Stimulated activated CD8-positive, alpha-beta memory T cell treated with anti-CD3 and anti-CD28 coated beads, Interleukin-4, amount 100 ng/mL, for 1 hour (primary cell): ENCODE measurements at places on chromosomes 12 and 14.
A peak's percentile ranks its signal among the peaks of the same experiment; 100 is the strongest.

- no peak for DNase-seq
Measured at GRCh38 chr14:41350476-41350875, 256.2 kb upstream of the LRFN5 start.

GRCh38 chr12:97167598-97167997, 260.5 kb downstream of the NEDD1 start:
- DNase-seq: no peak

DNA sequence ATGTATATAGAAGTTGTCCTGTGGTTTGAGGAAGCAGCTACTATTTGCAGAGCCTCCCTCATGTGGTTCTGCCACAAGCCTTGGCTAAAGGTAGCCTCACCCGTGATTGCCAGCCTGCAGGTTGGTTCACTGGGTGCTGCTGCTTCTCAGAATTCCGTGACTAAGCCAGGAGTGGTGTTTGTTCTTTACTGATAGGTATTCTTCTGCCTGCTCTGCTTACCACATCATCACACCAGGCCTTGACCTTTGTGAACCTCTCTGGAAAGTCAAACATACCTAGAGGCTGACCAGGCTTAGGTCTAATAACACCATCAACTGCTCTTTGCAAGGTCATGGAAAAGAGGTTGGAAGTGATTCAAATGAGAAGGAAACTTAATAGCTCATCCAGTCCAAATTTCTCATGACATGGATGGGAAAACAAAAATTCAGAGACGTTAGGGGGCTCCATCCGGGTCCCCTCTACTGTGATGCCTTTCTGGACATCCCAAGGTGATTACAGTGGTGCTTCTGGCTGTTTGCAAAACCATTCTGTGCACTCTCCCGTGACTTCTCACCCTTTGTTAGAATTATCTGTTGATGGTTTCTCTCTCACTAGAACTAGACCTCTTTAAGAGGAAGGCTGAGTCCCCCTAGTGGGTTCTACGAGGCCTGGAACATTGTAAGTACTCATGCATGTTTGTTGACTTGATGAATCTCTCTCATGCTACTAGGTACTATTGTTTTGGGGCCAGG, 8.5 kb upstream of the SOCS2 start:
- DNase-seq: no peak

DNA sequence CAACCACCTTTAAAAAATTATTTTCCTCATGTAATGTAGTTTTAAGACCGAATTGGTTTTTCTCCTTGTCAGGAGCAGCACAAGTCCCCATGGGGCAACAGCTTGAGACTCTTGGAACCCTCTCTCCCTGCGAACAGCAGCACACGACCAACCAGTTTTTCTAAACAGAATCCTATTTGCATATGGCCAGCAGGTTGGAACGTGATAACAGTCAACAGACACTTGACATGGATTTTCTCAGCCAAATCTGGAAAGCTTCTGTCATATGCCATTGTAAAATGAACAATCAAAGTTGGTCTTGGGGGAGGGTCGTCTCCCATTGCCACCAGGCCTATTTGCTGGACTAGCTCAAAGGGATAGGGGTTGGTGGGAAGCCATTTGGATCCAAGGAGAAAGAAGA, 1915.0 kb upstream of the FLRT2 start:
- no peak for DNase-seq

DNA sequence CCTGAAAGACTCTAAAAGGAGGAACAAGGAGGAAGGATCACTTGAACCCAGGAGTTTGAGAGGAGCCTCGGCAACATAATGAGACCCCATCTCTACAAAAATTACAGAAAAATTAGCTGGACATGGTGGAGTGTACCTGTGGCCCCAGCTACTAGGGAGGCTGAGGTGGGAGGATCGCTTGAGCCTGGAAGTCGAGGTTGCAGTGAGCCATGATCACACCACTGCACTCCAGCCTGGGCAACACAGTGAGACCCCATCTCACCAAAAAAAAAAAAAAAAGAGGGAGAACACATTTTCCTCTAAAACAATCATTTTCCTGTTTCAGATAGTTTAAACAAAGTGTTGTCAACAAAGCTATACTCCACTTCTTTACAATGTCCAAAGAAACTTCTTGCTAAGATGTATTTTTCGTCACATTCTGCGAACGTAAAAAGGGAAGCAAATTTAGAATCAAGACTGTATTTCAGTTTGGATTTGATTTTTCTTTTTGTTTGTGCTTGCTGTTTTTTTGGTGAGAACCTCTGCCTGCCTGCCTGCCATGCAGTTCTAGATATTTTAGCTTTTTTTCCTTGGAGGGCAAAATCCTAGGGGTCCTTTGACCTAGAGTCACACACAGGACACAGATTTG, 5.1 kb downstream of the HCAR1 start:
- no peak for DNase-seq

GRCh38 chr12:41465526-41465925, 277.4 kb downstream of the PDZRN4 start:
- DNase-seq: no peak

- no peak for DNase-seq
Measured at GRCh38 chr14:61319706-61320105, 1.7 kb upstream of the PRKCH start.

- DNase-seq: no peak
Measured at GRCh38 chr12:76852106-76852505, 26.7 kb downstream of the CSRP2 start.

- peak; percentile 40 for DNase-seq
Measured at GRCh38 chr14:105974902-105975301, 448.5 kb downstream of the TMEM121 start.
